Activated B cell treated with CpG ODN at 0.5 μM for 24 hours (primary cell): ENCODE measurements at places on chromosomes 5 and 9. TPM values are rescaled to one million over a fixed set of nuclear protein-coding genes. Genes with fewer than 3 reads are reported as not detected.

GRCh38 chr5:55429613-55430253 is 105.0 kb downstream of the PLPP1 start:
- no peaks in the 10 kb centered on the region for H3K4me1 ChIP-seq
- no peaks in the 10 kb centered on the region for H3K27me3 ChIP-seq
- H3K36me3 ChIP-seq = peaks cover 85% of the 10 kb centered on the region
- DNase-seq = no peak
- H3K4me3 ChIP-seq = no peak overlapping the region

- H3K4me1 ChIP-seq = no peaks in the 10 kb centered on the region
- no peaks in the 10 kb centered on the region for H3K36me3 ChIP-seq
- H3K27ac ChIP-seq = no peak overlapping the region
- peaks cover 9% of the 10 kb centered on the region for H3K27me3 ChIP-seq
- no peak for DNase-seq
Measured at GRCh38 chr5:136205941-136206340, 13.0 kb upstream of the SMIM32 start.

GRCh38 chr5:43043400-43043756 is 3.3 kb upstream of the ANXA2R start:
- peak overlapping the region; percentile 98 for H3K27ac ChIP-seq
- peaks cover 33% of the 10 kb centered on the region for H3K4me1 ChIP-seq
- no peak for DNase-seq
- H3K27me3 ChIP-seq = no peaks in the 10 kb centered on the region
- H3K36me3 ChIP-seq = peaks cover 19% of the 10 kb centered on the region
- peak overlapping the region; percentile 96 for H3K4me3 ChIP-seq

The ADAMTS12 gene
- total RNA-seq = not detected in 2 replicates

DNA sequence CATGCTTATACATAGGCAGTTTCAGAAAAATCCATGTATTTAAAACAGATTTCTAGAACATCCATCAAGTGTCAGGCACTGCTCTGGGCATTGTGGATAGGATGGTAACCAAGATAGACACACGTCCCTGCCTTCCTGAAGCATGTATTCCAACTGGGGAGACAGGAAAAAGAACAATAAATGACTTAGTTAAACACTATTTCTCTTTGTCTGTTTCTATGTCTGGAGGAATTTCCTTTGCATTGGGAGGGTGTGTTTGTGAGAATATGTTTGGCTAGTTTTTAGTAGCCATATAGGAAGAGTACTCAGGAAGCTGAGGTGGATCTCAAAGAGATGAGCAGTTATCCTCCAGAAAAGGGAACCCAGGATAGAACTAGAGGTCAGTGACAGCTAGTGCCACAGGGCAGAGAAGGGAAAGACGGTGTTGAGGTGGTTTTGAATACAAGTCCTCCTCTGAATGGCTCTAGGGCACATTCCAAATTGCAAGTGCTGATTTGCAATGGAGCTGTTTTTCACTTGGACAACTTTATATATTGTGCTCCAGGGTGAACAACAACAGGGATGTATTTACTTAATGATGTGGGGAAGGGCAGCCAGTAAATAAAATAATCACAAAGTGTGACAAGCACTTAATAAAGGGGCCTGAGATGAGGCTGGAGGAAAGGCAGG is 144.7 kb upstream of the SHB start:
- H3K4me3 ChIP-seq = no peak overlapping the region
- peaks cover 2% of the 10 kb centered on the region for H3K27me3 ChIP-seq
- no peak for DNase-seq
- no peaks in the 10 kb centered on the region for H3K4me1 ChIP-seq

- H3K4me3 ChIP-seq = peak overlapping the region; percentile 20
- DNase-seq = no peak
- no peaks in the 10 kb centered on the region for H3K27me3 ChIP-seq
- peak overlapping the region; percentile 46 for H3K27ac ChIP-seq
- peaks cover 78% of the 10 kb centered on the region for H3K4me1 ChIP-seq
Measured at GRCh38 chr9:27489087-27489876, 34.8 kb upstream of the IFNK start.

- DNase-seq = no peak
- H3K36me3 ChIP-seq = no peaks in the 10 kb centered on the region
- no peak overlapping the region for H3K4me3 ChIP-seq
- no peak overlapping the region for H3K27ac ChIP-seq
- H3K27me3 ChIP-seq = peaks cover 2% of the 10 kb centered on the region
Measured at GRCh38 chr5:133222040-133222439, 170.2 kb downstream of the HSPA4 start.

The CDH12 gene
- not detected in 2 replicates for total RNA-seq

The LHX3 gene
- total RNA-seq = 0.17 TPM in 1 of 2 replicates, not detected in the other

GRCh38 chr5:142065273-142065672 is 43.3 kb upstream of the NDFIP1 start:
- no peak for DNase-seq
- no peak overlapping the region for H3K27ac ChIP-seq
- H3K4me3 ChIP-seq = no peak overlapping the region
- no peaks in the 10 kb centered on the region for H3K36me3 ChIP-seq
- H3K4me1 ChIP-seq = peaks cover 5% of the 10 kb centered on the region
- peaks cover 20% of the 10 kb centered on the region for H3K27me3 ChIP-seq

DNA sequence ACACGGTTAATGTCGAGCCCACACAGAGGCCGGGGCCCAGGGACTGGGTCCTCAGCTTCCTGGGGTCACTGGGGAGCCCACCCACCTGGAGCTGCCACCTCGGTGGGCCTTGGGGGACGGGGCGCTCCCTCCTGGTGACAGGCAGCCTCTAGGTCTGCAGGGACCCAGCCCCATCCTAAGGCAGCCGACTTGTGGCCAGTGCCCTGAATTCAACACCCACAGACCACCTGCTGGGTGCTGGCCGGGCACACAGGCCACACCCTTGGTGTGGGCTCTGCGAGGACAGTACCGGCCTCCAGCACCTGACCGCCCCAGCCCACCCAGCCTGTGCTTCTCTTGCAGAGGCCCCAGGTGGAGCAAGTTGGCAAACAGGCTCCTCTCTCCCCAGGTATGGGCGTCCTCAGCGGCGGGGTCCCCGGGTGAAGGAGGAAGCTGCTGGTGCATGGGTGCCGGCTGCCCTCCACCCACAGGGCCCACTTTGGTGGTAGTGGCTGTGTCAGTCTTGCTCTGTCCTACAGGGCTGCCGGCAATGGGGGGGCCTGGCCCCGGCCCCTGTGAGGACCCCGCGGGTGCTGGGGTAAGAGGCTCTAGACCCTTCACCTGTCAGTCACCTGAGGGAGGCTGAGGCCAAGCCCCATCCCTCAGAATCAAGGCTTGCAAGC is 8.3 kb downstream of the ENTPD8 start:
- peaks cover 3% of the 10 kb centered on the region for H3K27me3 ChIP-seq
- no peak overlapping the region for H3K27ac ChIP-seq
- DNase-seq = no peak

The PCDHA1 gene
- not detected in 2 replicates for total RNA-seq

DNA sequence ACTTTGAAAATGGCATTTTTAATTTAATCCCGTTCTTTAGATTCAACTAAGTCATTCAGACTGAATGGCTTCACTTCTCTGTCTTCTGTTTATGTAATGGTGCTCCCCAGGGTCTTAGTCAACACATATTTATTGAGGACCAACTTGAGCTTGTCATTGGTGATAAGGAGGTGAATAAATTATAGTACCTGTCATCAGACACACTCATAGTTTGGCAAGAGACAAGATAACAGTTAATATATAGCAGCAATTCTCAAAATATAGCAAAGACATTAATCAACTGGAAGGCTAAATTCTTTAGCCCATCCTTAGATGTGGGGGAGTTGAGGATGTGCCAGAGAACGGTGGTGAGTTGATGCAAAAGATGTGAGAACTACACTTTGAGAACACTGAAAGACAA is 78.4 kb downstream of the MACIR start:
- no peaks in the 10 kb centered on the region for H3K4me1 ChIP-seq
- no peaks in the 10 kb centered on the region for H3K27me3 ChIP-seq
- H3K27ac ChIP-seq = no peak overlapping the region
- DNase-seq = no peak

DNA sequence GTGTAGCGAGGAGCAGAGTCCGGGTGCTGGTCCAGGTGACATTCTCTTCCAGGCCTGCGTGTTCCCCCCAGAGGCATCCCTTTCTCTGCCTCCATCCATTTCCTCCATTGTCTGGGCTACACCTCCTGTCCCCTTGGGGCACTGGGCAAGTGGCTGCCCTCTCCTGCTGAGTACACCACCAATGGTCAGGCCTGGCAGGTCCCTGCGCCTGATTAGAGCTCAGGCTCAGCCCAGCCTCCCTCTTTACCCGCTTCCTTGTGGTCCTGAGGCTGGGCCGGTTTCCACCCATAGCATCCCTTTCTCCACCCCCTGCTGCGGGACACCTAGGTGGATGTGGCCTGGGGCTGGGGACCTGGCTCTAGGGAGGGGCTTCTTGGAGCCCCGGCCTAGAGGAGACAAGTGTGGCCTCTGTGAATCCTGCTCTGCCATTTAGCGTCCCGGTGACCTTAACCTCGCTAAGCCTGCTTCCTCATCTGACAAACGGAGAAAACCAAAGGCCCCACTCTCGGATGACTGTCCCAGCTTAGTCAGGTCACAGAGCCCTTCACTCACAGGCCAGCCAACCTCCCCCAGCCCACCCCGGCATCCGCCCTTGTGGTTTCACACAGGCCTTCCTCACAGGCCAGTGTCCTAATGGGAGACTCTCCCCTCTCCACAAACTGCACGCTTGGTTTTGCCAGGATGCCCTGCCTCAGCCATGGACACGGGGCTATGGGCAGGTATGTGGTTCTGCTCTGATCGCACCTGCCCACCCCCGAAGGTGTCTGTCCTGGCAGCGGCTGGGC is 12.9 kb downstream of the DOLPP1 start:
- no peak for DNase-seq
- peaks cover 19% of the 10 kb centered on the region for H3K36me3 ChIP-seq
- no peak overlapping the region for H3K4me3 ChIP-seq
- no peak overlapping the region for H3K27ac ChIP-seq
- no peaks in the 10 kb centered on the region for H3K4me1 ChIP-seq

The RARS1 gene
- 75.9 and 85.9 TPM in 2 replicates for total RNA-seq

The IFNA10 gene
- total RNA-seq = not detected in 2 replicates

GRCh38 chr5:64166201-64166959 is 737 bp downstream of the RNF180 start:
- no peaks in the 10 kb centered on the region for H3K36me3 ChIP-seq
- H3K4me3 ChIP-seq = peak overlapping the region; percentile 49
- H3K27me3 ChIP-seq = peaks cover 30% of the 10 kb centered on the region
- DNase-seq = no peak
- H3K27ac ChIP-seq = no peak overlapping the region

The IQGAP2 gene
- total RNA-seq = 6.7 and 8.8 TPM in 2 replicates

GRCh38 chr9:34376596-34377403 is at the start of gene MYORG:
TSS of gene MYORG (minus strand) at chr9:34376898. CDS start at chr9:34372943, 3,955 bp downstream.
- DNase-seq = peak; percentile 94
- H3K4me3 ChIP-seq = peak within 1 kb of the TSS; percentile 93
- H3K27ac ChIP-seq = peak within 1 kb of the TSS; percentile 75
- peaks cover 2% of the 10 kb centered on the region for H3K27me3 ChIP-seq
- H3K36me3 ChIP-seq = no peaks in the 10 kb centered on the region

- peaks cover 19% of the 10 kb centered on the region for H3K36me3 ChIP-seq
- DNase-seq = no peak
- H3K27me3 ChIP-seq = no peaks in the 10 kb centered on the region
- peak overlapping the region; percentile 4 for H3K4me3 ChIP-seq
- peak overlapping the region; percentile 10 for H3K27ac ChIP-seq
- H3K4me1 ChIP-seq = peaks cover 37% of the 10 kb centered on the region
Measured at GRCh38 chr9:6955251-6955921, 197.6 kb downstream of the KDM4C start.

GRCh38 chr9:5089737-5090136 is 95.7 kb downstream of the INSL6 start:
- DNase-seq = no peak
- no peaks in the 10 kb centered on the region for H3K27me3 ChIP-seq
- no peak overlapping the region for H3K4me3 ChIP-seq
- no peak overlapping the region for H3K27ac ChIP-seq

DNA sequence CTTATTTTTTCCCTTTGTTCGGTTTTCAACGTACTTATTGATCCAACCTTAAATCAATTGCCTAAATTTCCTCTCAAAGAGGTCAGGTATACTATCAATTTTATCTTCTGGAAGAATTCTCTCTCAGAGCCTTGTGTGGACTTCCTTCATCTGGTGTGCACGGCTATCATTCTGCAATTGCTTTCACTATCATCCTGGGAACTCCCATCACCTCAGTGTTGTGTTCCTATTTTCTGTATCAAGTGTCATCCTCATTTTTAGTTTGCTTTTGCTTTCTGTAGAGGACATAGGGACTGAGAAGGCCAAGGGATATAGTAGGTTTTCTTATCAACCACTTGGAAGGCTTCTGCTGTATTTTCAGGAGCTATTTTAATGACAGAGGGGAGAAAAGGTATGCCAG is 11.3 kb downstream of the STOM start:
- H3K27ac ChIP-seq = no peak overlapping the region
- H3K36me3 ChIP-seq = peaks cover 2% of the 10 kb centered on the region
- no peaks in the 10 kb centered on the region for H3K27me3 ChIP-seq
- no peak overlapping the region for H3K4me3 ChIP-seq
- H3K4me1 ChIP-seq = peaks cover 17% of the 10 kb centered on the region
- no peak for DNase-seq

The TAS2R1 gene
- not detected in 2 replicates for total RNA-seq

- no peak for DNase-seq
- H3K27ac ChIP-seq = no peak overlapping the region
- H3K36me3 ChIP-seq = no peaks in the 10 kb centered on the region
- H3K4me3 ChIP-seq = peak overlapping the region; percentile 61
- H3K27me3 ChIP-seq = peaks cover 66% of the 10 kb centered on the region
Measured at GRCh38 chr5:73215891-73216610, 43.1 kb downstream of the TMEM174 start.

DNA sequence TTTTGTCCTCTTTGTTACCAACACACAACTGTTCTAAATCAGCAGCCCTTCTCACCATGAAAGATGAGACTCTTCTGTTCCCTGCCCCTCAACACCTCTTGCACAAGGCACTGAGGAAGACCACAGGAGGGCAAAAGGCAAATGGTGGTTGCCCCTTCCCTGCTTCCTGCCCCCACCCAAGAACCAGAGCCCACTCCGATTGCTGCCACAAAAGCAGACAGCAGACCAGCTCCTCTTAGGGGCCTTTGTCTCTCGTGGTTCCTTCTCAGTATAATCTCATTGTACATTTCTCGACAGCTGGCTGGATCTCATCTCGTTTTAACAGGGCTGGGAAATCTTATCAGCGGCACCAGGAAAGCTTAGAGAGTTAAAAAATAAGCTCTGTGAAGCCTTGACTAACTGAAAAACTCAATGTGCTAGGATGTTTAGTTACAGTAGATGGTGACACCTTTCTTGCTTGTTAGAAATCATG is 1.1 kb downstream of the MVB12B start:
- peaks cover 16% of the 10 kb centered on the region for H3K27me3 ChIP-seq
- no peak for DNase-seq
- H3K36me3 ChIP-seq = no peaks in the 10 kb centered on the region
- H3K27ac ChIP-seq = no peak overlapping the region
- peak overlapping the region; percentile 64 for H3K4me3 ChIP-seq

The CSF1R gene
- total RNA-seq = 0.44 and 0.69 TPM in 2 replicates

The SUSD1 gene
- total RNA-seq = 12.9 and 15.7 TPM in 2 replicates

- peaks cover 90% of the 10 kb centered on the region for H3K36me3 ChIP-seq
- peaks cover 63% of the 10 kb centered on the region for H3K4me1 ChIP-seq
- peak; percentile 52 for DNase-seq
- H3K27ac ChIP-seq = peak overlapping the region; percentile 87
- no peak overlapping the region for H3K4me3 ChIP-seq
Measured at GRCh38 chr9:36873247-36873875, 160.7 kb downstream of the PAX5 start.

GRCh38 chr5:162703914-162704313 is 636.3 kb downstream of the GABRG2 start:
- DNase-seq = no peak
- no peaks in the 10 kb centered on the region for H3K27me3 ChIP-seq
- no peaks in the 10 kb centered on the region for H3K4me1 ChIP-seq
- no peaks in the 10 kb centered on the region for H3K36me3 ChIP-seq
- no peak overlapping the region for H3K27ac ChIP-seq
- no peak overlapping the region for H3K4me3 ChIP-seq

The TSSK1B gene
- not detected in 2 replicates for total RNA-seq

The CCDC183 gene
- total RNA-seq = not detected in 2 replicates
